ENCODE measurements at places on chromosomes 2 and 18.

- no peak for DNase-seq
These were observed 495.1 kb upstream of the TCF4 start for GRCh38 chr18:56083097-56083521.

GRCh38 chr2:77387324-77387723 lies 134.9 kb downstream of the LRRTM4 start:
- no peak for DNase-seq

DNA sequence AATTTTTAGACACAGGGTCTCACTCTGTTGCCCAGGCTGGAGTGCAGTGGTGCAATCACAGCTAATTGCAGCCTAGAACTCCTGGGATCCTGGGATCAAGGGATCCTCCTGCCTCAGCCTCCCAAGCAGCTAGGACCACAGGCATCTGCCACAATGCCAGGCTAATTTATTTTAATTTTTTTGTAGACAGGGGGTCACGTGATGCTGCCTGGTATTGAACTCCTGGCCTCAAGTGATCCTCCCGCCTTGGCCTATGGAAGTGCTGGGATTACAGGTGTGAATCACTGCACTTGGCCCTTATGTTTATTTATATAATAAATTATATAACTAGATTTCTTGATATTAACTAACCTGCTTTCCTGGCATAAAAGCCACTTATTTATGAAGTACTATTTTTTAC lies 1081.7 kb upstream of the FANCL start:
- DNase-seq, result no peak

GRCh38 chr2:42859006-42859552 lies 66.7 kb upstream of the HAAO start:
- DNase-seq, result peak; percentile 60

DNA sequence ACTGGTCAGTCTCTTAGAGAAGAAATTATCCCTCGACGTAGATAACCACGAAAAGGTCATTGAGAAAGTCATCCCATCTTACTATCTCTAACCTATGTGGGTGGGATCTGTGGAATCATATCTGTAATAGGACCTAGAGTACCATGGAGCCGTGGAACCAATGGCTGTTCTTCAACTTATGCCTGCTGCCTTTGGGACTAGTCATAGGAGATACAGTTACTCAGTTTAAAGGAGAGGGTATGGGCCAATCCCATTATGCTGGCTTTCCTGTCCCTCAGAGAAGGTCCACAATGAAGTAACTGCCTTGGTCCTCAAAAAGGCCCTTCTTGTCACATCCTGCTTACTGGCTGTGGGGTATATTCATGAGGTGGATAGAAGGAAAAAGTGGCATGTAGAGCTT lies 77.5 kb downstream of the FEZ2 start:
- no peak for DNase-seq

DNA sequence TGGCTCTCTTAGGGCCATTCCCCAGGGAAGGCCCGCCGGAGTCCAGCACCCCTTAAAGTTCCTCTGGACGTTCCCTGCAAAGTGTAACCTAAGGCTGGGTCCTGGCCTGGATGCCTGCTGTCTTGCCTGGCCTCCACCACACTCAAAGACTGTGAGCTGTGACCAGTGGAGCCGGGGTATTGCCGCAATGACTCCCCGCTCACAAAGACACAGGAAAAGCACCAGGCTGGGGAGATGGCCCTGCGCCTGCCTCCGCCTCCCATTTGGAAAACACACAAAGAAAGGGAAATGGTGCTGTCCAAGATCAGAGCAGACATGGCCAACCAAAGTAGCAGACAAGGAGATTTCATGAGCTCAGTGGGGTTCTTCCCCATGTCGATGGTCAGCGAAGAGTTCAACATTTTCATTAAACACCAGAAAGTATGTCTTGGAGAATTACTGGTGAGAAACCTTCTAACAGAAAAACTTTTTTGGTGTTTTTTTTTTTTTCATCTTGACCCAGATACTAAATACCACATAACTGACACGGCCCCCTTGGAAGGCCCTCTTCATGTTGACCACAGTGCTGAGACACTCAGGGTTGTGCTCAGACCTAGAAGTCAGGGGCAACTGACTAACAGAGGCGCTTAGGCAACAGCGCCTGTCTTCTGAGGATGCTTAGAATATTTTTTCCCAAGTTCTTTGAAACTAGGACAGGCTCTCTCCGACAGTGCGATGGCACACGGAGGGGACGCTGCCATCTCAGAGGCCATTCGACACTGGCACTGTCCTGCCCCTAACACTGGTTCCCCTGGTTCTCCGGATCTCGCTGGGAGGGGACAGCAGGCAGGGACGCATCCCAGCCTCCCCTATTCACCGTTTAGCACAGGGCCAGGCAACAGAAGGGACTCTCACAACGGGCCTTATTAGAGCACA lies 226.4 kb upstream of the ID2 start:
- no peak for DNase-seq

GRCh38 chr18:58148954-58149471 lies 105.0 kb downstream of the NEDD4L start:
- DNase-seq, result no peak

DNA sequence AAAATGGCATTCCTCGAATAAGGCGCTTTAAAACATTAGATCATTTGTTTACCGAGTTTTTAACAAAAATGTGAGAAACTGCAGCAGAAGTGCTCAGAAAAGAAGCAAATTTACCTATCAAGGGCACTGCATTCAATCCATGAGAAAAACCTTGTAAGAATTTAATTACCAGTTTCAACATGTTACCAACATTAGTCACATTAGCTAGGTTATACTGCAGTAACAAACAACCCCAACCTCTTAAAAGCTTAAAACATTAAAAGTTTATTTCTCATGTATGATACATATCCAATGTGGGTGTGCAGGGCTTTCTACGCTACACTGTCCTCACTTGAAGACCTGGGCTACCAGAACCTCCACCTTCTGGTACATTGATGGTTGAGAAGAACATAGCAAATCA lies 68.1 kb upstream of the CCBE1 start:
- no peak for DNase-seq
